Stimulated activated CD8-positive, alpha-beta memory T cell treated with anti-CD3 and anti-CD28 coated beads, Interleukin-4, amount 100 ng/mL, for 4 hours (primary cell): ENCODE measurements at places on chromosomes 3 and 15.

DNA sequence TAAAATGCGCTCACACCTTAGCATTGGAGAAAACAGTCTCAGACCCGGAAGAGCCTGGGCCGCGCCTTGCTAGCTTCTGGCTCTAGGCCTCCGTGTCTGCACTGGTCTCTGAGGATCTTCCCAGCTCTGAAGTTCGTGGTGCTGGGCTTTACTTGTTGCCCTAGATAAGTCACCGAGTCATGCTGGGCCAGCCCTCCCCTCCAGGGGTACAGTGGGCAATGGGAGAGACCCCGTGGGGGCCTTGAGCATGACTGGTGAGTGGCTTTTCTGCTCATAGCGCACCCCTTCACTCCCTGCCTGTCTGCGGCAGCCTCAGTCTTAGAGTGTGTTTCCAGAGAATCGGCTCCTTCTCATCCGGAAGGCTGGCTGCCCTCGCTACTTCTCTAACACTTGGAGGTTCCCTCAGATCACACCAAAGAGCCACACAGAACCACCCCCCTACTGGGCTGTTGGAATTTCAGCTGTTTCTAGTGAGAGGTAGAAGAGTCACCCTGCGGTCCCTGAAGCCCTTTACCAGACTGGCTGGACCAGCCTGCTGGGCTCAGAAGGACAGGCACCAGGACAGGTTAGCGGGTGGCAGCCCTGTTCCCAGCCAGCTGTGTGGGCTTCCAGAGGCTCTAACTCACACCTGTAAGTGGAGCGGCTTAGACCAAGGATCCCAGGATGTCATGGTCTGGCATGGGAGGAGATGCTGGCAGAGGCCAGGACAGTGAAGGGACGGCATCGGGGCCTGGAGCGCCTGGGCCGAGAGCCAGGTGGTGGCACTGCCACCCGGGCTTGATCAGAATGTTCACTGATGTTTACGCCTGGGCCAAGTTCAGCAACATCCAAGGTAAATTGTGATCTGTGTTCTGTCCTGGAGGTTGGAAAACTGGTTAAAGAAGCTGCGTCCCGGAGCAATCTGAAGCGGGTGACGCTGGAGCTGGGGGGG lies 17.9 kb downstream of the ALDH1A3 start:
- no peak for DNase-seq

- no peak for DNase-seq
Observed at GRCh38 chr3:37945156-37945806, 45.3 kb upstream of the VILL start.

DNA sequence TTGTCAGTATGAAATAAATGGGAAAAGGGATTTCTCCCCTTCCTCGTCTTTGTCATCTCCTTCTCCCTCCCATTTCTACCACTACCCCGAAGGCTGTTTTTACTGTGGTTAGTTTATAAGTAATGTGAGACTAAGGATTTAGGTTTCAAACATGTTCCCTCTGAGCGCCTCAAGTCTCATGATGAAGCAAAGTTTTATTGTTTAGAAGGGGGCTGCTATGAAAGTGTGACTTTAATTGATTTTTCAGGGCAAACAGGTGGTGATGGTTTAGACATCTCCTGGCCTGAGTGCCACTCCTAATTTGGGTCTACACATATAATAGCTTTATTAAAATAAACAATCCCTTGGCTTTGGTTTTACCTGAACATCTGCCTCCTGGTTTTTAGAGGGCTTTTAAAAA lies 185.5 kb downstream of the MCTP2 start:
- DNase-seq, result no peak

- DNase-seq, result peak; percentile 50
Observed at GRCh38 chr15:84633311-84634227, 20.5 kb downstream of the WDR73 start.

DNA sequence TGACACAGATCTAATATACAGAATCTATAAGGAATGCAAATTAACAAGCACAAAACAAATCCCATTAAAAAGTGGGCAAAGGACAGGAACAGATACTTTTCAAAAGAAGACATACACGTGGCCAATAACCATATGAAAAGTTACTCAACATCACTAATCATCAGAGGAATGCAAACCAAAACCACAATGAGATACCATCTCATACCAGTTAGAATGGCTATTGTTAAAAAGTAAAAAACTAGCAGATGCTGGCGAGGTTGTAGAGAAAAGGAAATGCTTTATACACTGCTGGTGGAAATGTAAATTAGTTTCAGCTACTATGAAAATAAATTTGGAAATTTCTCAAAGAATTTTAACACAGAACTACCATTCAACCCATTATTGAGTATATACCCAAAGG lies 50.7 kb downstream of the ADAMTS17 start:
- no peak for DNase-seq

GRCh38 chr3:42195879-42196330 lies 70.1 kb downstream of the CCK start:
- DNase-seq, result no peak

GRCh38 chr3:47978386-47978785 lies 37.8 kb downstream of the MAP4 start:
- DNase-seq, result no peak

DNA sequence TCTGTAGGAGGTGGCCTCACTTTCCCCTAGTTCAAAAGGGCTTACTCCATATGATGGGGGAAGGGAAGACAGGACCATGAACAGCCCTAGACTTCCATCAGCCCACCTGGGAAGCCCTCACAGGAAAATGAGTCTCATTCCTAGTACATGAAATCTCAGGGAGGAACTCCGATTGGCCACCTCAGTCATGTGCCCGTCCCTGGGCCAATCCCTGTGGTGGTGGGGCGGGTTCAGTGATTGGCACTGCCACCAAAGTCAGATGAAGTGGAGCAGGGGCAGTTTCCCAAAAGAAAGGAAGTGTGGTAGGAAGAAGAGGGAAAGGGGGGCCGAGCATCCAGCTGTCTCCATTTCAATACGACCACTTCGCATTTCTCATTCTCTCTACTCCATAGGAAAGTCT lies 25.9 kb upstream of the GP9 start:
- no peak for DNase-seq

DNA sequence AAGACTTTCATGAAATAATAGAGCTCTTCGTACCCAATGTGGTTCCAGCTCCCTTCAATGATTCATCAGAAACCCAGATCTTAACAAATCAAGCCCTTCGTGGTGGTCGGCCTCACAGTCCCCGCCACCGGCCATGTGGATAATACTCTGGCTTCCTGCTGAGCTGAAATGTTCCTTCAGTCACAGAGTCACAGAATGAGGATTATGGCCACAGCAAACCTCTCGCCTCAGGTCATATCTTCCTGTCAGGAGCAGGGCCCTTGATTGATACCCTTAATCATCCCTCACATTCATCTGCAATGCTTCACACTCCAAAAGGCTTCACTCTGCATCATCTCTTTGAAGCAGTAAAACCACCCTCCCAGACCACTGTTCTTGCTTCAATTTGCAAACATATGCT lies 452.6 kb downstream of the OCA2 start:
- no peak for DNase-seq

GRCh38 chr3:51680663-51681230 lies 9.7 kb downstream of the TEX264 start:
- DNase-seq, result no peak

DNA sequence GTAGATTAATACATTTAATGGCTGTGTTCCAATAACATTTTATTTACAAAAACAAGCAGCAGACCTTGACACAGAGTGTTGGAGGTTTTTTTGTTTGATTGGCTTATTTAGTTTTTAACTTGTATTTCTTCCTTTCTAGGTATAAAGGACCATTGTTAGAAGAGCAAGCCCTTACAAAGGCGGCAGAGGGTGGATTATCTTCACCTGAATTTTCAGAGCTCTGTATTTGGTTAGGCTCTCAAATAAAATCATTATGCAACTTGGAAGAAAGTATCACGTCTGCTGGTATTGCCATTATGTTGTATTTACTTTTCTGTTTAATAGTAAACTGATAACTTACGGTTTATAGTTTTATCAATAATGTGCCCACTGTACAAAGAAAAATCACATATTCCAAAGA lies 10.0 kb downstream of the FAM98B start:
- no peak for DNase-seq

DNA sequence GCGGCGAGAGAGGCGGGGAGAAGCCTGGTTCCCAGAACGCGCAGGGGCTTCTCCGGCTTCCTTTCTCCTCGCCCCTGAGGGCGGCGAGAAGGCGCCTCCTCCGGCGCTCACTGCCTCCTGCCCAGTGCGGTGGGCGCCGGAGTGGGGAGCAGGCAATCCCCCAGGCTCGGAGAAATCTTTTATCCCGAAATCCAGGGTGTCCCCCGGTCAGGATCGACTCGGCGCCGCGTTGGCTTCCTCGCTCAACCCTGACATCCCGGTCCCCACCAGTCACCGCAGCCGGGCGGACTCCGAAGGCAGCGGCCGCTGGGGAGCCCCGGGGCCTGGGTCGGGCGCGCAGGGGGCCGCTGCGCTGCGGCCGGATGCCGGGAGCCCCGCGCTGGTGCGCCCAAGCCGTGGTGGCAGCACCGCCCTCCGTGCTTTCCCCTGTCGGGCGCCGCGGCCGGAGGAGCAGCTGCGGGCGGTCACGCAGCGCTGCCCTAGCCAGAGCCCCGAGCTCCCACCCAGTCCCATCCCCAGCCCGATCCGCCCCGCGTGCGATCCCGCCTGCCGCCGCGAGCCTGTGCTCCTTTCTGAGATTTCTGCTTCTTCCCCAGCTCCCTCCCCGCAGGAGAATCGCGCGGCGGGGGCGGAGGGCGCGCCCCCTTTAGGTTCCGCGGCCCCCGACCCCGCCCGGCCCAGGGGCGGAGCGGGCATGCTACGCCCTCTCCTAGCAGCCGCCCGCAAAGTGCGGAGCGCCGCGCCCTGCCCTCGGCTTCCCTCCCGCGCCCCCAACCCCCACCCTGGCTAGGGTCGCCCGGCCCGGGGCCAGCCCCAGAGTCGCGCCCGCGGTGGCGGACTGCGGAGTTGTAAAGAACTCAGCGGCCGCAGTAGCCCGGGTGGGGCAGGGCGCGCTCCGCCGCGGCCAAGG lies 683 bp upstream of the CACNA2D3 start:
- no peak for DNase-seq
